ENCODE measurements at places on chromosomes 3 and 15.

DNA sequence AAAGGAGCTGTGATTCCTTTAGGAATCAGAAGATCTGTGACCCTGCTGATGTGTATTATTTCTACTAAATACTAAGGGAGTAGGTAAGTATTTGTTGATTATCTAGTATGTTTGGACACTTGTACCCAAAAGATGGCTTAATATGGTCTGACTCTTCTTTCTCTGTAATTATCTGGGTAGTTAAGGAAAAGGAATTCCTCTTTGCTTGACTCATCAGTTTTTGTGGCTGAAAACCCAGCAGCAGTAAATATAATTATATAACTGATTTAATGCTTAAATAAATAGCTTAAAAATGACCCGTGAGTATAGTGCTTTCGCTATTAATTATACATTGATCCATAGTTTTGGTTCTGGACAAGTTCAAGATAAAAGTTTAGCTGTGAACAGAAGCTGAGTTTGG lies 155.8 kb downstream of the LRTM1 start:
- no peak for DNase-seq

DNA sequence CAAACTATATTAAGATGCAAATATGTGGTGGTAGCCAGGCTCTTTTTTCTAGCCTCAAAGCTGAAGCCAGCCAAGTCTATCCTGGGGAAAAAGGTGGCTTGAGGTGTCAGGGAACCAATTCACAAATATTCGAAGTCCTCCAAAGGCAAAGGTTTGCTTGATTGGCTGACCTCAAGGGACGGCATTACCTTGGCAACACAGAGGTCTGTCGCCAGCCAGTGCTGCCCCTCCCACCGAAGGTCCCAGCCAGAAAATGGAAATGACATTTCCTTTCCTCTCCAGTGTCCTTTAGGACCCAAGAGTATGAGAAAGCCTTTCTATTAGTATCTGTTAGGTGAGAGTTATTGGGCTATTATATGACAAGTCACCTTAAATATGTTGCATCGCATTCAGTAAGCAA lies 96.0 kb upstream of the LIMD1 start:
- DNase-seq, result no peak

- no peak for DNase-seq
Measured at GRCh38 chr3:14235003-14235911, 56.6 kb downstream of the LSM3 start.

GRCh38 chr3:172061724-172062184 lies 22.4 kb downstream of the FNDC3B start:
- DNase-seq, result no peak

- no peak for DNase-seq
Measured at GRCh38 chr3:39426312-39426711, 19.8 kb downstream of the RPSA start.

- DNase-seq, result no peak
Measured at GRCh38 chr3:132457286-132457685, 40.0 kb downstream of the DNAJC13 start.

DNA sequence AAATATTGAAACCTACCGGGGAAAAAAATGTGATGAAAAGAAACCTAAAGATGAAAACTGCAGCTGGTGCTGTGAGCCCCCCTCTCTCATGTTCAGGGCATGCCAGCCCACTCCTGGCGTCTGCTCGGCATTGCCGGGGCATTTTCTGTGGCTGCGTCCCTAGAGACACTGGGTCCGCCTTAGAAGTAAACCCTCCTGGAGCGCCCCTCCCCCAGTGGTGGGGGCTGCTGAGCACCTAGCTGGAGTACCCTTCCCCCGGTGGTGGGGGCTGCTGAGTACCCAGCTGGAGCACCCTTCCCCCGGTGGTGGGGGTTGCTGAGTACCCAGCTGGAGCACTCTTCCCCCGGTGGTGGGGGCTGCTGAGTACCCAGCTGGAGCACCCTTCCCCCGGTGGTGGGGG lies 24.5 kb upstream of the GABRA5 start:
- no peak for DNase-seq

DNA sequence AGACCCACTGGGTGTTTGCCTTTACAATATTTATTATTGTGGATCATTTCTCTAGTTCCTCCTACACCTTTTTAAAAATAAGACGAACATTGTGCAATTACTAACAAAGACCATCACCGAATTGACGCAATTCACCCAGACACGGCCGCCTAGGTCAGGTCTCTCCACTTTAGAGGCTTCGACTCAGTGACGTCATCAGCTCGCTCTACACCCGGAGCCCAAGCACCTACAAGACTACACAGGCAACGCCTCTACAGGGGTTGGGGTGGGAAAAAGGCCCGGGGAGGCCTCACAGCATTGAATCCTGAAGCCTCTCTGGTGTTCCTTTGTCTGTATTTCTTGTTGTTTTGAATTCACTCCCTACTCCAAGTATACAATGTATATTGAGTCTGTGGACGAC lies 16.6 kb downstream of the ZIC4 start:
- no peak for DNase-seq

- no peak for DNase-seq
Measured at GRCh38 chr15:57288926-57289580, 87.3 kb upstream of the CGNL1 start.

DNA sequence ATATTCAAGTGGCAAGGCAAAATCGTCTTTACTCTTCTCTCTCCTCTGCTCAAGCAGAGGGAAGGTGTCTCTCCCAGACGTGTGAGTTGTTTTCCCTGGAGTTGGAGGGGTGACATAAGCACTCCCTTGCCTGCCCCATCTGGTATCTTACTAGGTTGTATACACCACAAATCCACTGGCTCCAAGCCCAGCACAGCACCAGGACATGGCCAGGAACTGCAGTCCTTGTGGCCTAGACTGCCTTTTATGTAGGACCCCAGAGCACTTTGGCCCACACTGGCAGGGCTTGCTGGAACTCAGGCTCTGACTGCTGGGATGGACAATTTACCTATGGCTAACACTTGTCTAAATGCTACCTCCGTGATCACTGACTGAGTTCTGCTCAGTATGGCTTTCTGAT lies 34.0 kb downstream of the DZIP3 start:
- no peak for DNase-seq

- no peak for DNase-seq
Measured at GRCh38 chr3:42839616-42840015, 30.4 kb downstream of the ACKR2 start.

GRCh38 chr3:25483456-25483855 lies 55.4 kb downstream of the RARB start:
- no peak for DNase-seq

DNA sequence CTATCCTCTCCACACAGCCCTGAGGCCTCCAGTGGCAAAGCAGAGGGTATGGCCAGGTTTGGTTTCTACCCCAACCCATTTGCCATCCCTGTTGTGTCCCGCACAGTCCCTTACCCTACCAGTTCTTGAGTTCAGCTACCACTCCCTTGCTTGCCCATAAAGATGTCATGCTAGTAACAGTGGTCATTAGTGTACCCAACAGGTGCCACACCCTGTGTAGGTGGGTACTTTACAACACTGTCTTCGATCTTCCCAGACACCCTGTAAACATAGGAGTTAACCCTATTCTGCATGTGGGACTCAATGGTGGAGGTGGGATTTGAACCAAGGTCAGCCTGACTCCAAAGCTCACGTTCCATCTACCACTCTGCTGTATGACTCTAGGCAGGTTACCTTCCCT lies 23.2 kb downstream of the LINGO1 start:
- DNase-seq, result no peak

- no peak for DNase-seq
Measured at GRCh38 chr3:134211797-134212196, 38.9 kb downstream of the RYK start.

- DNase-seq, result no peak
Measured at GRCh38 chr3:126914226-126914625, 68.7 kb upstream of the PLXNA1 start.

- no peak for DNase-seq
Measured at GRCh38 chr3:138398791-138399575, 35.4 kb upstream of the ESYT3 start.

DNA sequence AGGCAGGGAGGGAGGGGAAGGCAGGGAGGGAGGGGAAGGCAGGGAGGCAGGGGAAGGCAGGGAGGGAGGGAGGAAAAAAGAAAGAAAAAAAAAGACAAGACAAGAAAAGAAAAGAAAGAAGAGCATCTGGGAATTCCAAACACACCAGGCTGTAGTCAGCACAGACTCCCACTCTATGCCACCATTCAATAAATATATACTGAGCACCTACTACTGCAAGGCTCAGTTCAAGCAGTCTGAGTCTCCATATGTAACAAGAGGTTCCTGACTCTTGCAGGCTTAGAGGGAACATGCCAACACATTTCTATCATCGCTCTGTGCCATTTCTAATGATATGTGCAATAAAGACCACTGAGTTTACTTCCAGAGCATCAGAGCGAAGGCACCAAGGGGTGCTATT lies 47.7 kb downstream of the ANXA2 start:
- DNase-seq, result no peak

Measured in stimulated activated CD4-positive, alpha-beta T cell treated with anti-CD3 and anti-CD28 coated beads, Interleukin-1b, Interleukin-23, amount 100 ng/mL, for 1 hour (primary cell).